ENCODE measurements at places on chromosomes 1 and 21.

DNA sequence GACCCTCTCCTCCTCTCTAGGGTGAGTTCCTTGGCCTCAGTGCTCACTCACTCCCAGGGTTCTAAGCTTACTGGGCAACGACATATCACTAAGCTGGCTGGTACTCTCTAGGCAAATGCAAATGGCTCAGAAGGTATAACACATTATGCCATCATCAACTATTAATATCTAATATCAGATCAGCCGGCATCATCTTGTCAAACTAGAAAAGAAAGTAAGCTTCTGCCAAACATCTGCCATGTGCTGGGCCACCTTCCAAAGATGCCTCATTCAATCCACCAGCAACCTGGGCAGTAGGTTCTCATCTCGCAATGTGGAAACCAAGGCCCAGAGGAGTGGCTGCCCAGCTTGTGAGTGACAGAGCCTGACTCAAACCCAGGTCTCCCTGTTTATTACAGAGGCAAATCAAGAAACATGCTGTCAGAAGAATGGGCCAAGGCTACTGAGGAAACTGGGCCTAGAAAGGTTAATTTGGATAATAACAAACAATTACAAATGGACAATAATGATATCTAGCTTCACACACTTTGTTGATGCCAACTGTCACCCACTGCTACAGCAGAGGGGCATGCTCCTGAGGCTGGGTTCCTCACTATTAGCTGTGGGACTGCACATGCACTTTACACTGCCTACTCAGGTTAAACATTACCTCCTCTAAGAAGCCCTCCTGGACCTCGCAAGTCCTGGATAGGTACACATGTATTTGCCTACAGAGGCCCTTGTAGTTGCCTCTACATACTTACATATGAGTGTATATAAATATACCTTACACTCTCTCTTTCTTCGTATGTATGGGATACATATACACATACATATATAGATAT, 183.3 kb upstream of the JUN start:
- DNase-seq = no peak

GRCh38 chr21:15279482-15279881, 214.7 kb upstream of the NRIP1 start:
- no peak for DNase-seq

DNA sequence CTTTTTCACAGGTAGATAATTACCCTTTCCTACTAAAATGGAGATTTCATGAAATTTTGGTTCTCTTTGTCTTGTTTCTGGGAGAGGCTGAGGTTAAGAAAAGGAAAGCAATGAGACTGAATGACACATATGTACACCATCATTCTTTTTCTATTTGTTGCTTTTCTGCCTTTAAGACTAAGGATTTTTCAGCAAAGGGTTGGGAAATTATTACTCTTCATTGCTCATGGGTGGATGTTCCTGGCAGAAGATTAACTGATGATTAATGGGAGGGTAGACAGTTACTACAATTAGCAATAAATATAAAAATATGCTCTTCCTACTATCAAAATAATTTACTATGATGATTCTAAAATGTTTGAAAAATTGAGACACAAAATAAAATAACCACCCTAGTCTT, 316.5 kb upstream of the USP24 start:
- no peak for DNase-seq

- DNase-seq = peak; percentile 51
These were observed 21.5 kb upstream of the SLC44A5 start for GRCh38 chr1:75632350-75632949.

- DNase-seq = no peak
These were observed 16.6 kb downstream of the SPATA17 start for GRCh38 chr1:217647791-217648190.

DNA sequence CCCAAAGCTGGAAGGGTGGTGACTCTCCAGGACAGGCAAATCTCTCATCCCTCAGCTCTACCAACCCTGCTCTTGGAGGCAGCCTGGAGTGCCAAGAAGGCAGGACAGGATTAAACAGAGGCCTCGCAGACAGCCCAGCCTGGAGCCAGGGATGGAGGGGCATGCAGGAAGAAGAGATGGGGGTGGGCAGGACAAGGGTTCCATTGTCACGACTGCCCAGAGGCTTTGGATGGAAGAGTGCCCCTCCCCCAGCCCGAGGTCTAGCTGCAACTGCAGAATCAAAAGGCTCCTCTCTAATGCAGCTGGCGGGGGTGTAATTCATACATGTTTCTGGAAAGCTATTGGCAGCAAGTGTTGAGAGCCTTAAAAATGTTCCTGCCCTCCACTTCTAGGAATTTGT, 8.8 kb downstream of the RAB7B start:
- DNase-seq = no peak

DNA sequence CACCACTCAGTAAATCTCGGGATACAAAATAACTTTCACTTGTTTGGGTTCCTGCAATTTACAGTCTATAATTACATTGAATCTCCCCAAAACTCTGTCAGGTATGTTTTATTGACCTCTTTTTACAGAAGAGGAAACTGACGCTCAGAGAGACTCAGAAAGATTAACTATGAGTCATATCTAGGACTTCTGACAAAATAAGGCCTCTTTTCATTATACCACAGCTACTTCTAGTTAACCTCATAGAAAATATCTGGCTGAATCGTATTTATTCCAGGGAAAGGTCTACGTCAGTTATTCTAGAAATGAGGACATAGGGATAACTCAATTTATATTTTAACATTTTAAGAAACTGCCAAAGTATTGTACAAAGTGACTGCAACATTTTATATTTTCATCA, 211.1 kb upstream of the FAM78B start:
- no peak for DNase-seq

GRCh38 chr1:11690397-11691301, 861 bp upstream of the DRAXIN start:
- no peak for DNase-seq

DNA sequence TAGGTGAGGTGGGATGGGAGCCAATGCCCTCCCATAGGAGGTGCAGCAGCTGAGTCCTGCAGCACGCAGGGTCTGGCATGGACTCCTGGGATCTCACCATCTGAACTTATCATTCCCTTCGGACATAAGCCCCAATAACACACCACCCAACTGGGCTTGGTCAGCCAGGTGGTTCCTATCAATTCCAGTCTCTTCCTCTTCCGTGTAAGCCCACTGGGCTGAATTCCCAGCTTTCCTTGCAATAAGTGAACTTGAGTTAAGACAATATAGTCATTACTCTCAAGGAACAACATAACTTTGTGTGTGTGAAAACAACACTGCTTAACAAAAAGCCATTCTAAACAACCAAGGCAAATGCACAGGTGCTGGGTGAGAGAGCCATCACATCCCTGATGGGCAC, 86.6 kb upstream of the EDN2 start:
- no peak for DNase-seq

DNA sequence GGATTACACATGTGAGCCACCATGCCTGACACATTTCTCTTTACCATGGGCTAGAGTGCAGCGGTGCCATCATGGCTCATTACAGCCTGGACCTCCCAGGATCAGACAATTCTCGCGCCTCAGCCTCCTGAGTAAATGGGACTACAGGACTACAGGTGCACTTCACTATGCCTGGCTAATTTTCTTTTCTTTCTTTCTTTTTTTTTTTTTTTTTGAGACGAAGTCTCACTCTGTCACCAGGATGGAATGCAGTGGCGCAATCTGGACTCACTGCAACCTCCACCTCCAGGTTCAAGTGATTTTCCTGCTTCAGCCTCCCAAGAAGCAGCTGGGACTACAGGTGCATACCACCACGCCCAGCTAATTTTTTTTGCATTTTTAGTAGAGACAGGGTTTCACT, 14.8 kb upstream of the KIF1B start:
- no peak for DNase-seq

DNA sequence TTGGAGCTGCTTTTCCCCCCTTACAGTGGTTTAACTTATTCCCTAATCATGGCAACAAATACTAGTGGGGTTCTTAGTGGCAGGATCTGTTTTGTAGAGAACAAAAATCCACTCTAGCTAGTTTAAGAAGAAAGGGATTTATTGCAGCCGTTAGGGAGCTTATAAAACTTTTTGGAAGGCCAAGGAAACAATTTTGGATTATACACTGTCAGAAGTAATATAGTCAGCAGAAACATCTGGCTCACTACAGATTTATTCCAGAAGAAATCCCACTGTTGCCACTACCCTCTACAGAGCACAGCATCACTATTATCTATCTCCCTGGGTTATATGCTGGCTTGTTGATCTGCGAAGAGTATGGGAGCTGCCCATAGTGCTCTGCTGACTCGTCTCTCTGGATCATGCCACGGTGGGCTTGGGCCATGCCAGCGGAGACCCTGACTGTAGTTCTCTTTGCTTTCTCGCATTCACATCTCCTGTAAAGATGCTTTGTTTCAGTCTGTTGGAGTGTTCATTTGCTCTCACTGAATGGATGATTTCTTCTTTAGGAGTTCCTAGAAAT, 107.5 kb downstream of the ODF2L start:
- no peak for DNase-seq

DNA sequence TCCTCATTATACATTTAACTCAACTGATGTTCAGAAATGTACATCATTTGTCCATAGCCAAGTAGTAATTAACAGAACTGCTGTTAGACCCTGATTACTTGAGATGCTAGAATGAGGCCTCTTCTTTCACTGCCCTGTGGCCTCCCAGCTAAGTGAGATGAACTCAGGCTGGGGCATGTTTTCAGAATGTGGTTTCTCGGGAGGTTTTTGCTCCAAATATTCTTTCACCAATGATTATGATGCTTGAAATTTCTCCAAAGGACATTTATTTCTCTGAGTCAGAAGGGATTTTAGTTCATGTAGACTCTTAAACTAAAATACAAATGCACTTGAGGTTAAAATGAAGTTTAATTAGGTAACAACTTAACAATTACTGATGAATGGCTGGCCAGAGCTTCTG, 34.6 kb upstream of the ADAMTS5 start:
- no peak for DNase-seq

GRCh38 chr1:179146911-179147310, 65.0 kb downstream of the TOR3A start:
- DNase-seq = no peak

GRCh38 chr1:25556791-25557476, 13.5 kb downstream of the LDLRAP1 start:
- DNase-seq = peak; percentile 65

DNA sequence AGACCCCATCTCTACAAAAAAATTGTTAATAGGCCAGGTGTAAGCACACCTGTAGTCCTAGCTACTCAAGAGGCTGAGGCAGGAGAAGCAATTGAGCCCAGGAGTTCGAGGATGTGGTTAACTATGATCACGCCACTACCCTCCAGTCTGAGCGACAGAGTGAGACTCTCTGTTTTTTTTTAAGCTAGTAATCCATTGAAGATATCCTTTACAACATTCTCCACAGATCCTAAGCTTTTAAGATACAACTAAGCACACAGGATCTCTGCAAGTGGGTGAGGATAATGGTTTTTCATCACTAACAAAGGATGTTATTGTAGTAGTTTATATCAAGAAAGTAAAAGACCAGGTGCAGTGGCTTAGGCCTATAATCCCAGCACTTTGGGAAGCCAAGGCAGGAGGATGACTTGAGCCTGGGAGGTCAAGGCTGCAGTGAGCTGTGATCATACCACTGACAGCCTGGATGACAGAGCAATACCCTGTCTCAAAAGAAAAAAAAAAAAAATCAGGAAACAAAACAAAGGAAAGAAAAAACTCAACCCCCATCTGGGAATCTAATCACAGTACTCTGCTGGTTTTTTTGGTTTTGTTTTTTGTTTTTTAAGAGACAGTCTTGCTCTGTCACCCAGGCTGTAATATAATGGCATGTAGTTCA, 166.1 kb downstream of the RERE start:
- DNase-seq = no peak

- no peak for DNase-seq
These were observed 152.0 kb downstream of the KIF26B start for GRCh38 chr1:245306628-245307410.

- DNase-seq = no peak
These were observed 136.9 kb downstream of the RWDD3 start for GRCh38 chr1:95370691-95371562.

DNA sequence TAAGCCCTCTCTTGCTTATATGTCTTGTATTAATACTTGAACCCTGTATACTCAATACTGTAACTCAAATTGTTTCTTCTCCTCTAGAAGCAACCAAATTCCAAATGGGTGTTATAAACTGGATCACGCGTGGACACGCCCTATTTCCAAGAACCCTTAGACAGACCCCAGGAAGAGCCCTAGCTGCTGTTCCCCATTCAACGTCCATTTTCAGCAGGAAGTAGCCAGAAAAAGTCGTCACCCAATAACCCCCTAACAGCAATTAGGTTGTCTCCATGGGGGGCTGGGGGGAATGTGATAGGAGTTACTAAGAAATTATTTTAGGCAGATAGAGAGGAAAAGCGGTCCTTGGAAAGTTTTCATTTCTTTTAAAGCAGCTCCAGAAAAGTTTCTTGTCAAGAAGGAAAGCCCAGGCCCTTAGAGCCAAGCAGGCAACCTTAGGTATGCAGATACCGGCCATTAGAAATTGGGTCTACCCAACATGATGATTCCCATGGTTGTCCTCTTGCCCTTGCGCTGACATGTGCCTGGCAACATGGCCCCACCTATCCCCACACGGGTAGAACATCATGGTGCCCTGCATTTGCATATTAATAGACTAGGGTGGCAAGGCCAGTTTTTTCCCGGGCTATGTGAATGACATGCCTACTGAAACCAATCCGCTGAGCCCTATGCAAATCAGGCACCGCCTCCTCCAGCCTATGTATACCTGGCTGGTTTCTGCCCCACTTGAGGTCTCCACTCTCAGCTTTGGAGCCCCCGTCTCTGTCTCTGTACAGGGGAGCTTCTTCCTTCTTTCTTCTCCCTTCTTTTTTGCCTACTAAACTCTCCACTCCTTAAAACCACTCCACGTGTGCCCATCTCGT, 4.0 kb upstream of the CD46 start:
- no peak for DNase-seq

- peak; percentile 86 for DNase-seq
These were observed 89.7 kb downstream of the GTF2B start for GRCh38 chr1:88801575-88802208.

GRCh38 chr1:65793359-65793732, 651 bp downstream of the PDE4B start:
- no peak for DNase-seq

- DNase-seq = no peak
These were observed 579 bp downstream of the PTCH2 start for GRCh38 chr1:44842486-44842861.

Measured in KBM-7 (cell line).